NCI-H1092 (cell line): ENCODE measurements at places on chromosomes 11 and 22.

DNA sequence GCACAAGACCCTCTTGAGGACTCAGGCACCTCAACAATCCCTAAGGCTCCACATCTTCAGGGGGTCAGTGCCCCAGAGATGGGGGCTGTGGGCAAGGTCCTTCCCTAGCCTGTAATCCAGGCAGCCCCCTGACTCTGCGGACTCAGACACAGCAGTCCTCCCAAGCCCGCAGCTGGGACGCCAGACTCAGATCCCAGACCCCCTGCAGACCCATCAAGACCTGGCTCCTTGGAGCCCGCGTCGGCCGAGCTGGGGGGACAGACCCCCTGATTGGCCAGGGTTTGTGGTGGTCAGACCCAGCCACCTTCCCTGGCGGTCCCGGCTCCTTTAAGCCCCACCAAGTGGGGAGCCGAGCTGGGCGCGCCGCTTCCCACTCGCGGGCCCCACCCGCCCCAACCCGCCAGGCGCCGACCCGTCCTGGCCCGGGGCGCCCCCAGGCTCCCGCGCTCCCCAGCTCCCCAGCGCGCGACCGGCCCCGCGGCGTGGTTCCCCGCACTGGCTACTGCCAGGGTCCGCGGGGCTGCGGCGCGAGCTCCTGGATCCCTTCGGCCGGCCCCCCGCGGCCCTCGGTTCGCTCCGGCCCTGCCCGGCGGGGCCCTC is 458 bp downstream of the OSBPL5 start:
- DNase-seq: no peak

- DNase-seq: no peak
These were observed 23.4 kb downstream of the PPM1F start for GRCh38 chr22:21929253-21929652.

GRCh38 chr11:105948918-105949590 is 73.0 kb downstream of the MSANTD4 start:
- no peak for DNase-seq

DNA sequence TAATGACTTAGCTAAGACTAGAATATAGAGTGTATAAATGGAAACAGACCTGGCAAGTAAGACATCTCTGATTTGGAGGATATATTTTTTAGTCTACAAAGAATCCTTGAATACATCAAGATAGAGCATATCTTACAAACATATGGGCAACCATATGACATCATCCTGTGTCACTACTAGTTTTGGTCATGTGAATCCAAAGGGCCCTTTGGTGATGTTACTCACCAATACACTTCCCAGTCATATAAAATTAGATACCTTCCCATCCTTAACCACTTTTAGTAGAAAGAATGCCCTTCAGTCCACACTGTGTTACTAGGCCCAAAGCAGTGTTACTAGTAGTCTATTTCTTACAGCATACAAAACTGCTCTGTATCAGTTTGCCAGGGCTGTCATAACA is 31.6 kb downstream of the GRIA4 start:
- DNase-seq: no peak

DNA sequence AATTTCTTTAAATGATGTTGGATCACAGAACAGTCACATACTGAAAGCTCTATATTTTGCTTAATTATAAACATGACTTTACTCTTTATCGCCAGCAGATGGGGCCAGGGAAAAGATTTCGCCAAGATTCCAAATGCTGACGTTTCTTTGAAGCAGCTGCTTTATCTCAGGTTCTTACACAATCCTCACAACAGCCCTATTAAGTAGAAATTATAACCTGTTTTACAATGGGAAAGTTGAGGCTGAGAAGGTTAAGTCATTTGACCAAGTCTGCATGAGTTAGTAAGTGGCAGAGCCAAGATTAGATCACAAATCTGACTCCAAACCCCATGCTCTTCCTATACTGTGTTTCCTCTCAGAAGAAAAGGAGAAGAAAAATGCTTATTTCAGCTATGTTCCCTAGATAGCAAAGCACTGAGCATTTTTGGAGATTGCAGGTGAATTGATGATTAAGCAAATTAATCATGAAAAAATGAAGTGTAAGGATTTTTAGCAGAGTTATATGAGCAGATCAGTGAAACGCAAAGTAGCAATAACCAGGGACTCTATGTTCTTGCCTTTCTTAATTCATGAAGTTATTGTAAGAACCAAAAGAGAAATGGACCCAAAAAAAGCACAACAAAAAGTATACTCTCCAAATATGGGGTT is 79.0 kb downstream of the AASDHPPT start:
- peak; percentile 3 for DNase-seq

DNA sequence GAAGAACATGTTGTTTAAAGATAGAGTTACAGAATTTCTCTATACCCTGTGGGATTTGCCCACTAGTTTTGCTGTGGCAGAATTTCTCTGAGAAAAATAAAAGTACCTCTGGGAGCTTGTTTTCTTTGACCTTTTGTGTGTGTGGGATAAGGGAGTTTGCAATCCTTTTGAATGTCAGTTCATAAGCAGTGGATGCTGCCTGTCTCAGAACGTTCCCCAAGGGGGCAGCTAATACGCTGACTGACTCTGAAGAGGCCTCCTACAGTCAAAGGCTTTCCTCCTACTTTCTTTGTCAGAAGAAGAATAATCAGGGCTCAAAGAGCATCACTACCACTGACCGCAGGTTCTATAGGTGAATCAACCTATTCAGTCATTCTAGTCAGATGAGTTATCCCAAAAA is 140.6 kb downstream of the AASDHPPT start:
- DNase-seq: no peak

- DNase-seq: no peak
These were observed 45.1 kb downstream of the PTPRJ start for GRCh38 chr11:48025293-48025983.

DNA sequence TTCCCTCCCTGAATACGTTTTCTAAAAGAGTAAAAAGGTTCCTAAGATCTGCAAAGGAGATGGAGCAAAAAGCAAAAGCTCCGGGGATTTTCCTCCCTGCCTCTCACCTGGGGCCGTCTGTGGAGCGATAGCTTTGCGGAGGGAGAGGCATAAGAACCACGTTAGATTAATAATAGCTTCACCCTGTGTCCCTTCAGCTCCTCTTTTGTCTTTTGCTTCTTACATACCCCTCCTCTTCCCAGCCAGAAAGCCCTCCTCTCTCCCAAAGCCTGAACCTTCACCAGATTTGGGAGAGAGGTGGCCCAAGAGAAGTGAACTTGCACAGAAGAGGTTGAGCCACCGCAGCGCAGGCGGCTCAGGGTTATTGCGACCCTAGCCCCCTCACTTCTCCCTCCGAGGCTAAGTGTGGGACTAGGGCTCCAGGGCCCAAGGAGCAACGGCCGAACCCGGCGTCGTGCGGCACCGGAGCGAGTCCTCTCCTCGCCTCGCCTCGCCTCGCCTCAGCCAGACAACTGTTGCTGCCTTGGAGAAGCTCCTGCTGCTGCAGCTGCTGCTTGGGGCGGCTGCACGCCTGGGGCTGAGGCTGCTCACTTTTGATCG is 97.6 kb upstream of the HSD17B12 start:
- no peak for DNase-seq

GRCh38 chr11:45807792-45808238 is 2.9 kb downstream of the SLC35C1 start:
- no peak for DNase-seq

DNA sequence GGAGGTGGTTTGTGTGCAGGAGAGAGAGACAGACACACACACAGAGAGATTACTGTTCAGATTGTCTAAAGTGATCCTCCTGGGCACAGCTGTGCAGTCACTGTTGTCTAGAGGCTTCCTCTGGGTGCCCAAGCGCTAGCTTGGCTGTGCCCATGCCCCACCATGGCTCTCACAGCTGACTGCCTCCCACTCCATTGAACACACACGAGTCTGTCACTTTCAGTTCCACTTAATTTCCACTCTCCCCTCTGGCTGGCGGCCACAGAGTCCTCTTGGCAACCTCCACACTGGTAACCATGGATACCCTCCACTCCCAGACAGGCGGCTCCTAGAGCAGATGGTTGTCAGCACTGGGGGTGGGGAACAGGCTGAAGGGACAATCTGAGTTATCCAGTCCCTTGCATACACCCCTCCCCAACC is 29.1 kb downstream of the MAP6 start:
- peak; percentile 98 for DNase-seq

GRCh38 chr22:35850831-35851230 is 133.2 kb downstream of the APOL5 start:
- no peak for DNase-seq

DNA sequence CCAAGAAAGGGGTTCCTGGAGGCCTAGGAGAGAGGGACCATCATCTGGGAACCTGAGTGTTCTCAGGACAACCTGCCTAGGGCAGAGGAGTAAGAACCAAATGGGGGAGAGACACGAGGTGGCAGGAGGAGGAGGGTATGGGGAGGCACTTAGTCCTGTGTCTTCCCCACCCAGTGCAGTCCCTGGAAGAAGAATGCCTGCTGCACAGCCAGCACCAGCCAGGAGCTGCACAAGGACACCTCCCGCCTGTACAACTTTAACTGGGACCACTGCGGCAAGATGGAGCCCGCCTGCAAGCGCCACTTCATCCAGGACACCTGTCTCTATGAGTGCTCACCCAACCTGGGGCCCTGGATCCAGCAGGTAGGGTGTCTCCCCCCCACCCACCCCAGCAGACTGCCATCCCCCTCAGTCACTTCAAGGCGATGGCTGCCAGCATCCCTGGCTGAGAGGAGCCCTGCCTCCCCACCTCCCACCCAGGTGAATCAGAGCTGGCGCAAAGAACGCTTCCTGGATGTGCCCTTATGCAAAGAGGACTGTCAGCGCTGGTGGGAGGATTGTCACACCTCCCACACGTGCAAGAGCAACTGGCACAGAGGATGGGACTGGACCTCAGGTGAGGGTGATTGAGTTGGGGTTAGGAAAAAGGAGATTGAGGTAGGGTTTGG is 3.7 kb upstream of the INPPL1 start:
- no peak for DNase-seq

DNA sequence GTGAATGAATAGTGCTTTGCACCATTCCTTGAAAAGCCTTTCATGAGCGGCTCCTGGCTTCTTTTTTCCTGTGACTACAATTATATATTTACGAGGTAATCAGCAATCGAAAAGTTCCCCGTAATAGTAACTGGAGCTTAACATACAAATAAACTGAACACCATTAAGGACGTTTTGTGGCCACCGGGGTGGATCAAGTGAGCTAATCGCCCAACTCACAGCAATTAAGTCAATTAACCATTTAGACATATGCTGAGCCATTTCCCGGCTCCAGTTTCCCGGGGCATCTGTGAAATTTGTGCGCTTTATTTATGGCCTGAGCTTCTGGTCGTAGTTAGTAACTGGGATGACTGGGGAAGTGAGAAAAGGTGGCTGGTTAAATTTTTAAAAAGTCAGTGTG is 465.2 kb downstream of the MIAT start:
- DNase-seq: no peak

- no peak for DNase-seq
These were observed 153.0 kb upstream of the LRRC4C start for GRCh38 chr11:41612415-41612814.

DNA sequence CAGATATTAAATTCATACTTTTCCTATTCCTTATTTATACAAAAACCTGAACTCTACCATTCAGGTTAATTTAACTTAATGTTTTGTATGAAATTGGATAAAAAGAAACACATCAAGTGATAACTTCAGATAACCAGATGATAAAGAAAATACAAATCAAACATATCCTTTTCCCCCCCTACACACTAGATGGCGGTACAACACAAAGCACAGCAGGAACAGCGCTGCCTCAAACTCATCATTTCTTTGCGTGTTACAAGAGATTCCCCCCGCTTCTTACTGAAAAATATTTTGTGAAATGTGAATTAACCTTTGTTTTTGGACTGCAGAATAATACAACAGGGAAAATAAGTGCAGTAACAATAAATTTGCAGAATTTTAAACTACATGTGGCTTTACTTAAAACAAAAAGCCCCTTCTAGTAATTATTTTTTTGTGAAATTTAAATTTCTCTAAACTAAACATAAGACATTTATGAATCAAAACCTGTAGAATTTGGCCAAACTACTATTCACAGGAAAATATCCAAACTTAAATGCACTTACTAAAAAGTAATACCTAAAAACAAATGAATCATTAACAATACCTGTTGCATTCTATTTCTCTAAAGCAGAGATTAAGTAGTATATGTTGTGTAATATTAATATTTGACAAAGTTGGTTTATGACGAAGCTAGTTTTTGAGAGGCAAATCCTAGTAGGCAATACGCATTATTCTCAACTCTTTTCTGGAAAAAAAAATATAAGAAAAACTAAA is 74.4 kb downstream of the ARHGAP32 start:
- DNase-seq: peak; percentile 67

GRCh38 chr11:86124251-86125233 is 55.7 kb upstream of the PICALM start:
- no peak for DNase-seq

- DNase-seq: no peak
These were observed 188.4 kb downstream of the ADAMTS15 start for GRCh38 chr11:130636722-130637464.

DNA sequence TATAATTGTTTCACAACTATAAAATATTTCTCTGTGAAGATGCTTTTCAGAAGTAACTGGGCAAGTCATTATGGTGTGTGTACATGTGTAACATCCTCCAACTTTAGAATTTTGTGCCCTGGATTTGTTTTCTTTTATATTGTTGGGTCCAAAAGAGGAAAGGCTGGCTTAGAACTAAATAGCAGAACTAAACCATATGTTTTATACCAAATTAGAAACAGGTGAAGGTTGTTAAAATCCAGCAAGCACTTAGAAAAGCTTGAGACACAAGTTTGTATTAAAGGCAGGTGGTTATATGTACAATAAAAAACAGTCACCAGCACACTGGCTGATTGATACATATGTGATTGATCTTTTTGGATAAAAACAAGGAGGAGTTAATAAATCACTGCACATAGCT is 158.5 kb downstream of the WNT11 start:
- DNase-seq: no peak

DNA sequence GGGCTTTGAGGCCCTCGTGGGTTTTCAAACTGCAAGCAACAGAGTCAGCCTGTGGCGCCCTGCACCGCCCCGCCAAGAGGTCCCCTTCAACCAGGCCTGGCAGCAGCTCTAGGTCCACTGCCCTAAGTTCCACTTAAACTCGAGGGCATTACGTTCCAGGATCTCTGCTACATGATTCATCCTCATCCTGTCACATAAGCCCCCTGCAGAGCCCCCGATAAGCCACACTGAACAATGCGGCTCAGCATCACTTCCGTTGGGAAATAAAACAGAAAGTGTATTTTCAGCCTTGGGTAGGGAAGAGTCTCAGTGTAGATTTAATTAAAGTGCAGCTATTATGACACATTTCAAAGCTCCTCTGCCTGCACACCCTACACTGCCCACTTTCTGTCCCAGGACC is 24.6 kb downstream of the SULT4A1 start:
- DNase-seq: no peak
